ENCODE measurements at places on chromosomes 5 and 9.

GRCh38 chr5:138815529-138815928 lies 59.6 kb downstream of the LRRTM2 start:
- DNase-seq: no peak

DNA sequence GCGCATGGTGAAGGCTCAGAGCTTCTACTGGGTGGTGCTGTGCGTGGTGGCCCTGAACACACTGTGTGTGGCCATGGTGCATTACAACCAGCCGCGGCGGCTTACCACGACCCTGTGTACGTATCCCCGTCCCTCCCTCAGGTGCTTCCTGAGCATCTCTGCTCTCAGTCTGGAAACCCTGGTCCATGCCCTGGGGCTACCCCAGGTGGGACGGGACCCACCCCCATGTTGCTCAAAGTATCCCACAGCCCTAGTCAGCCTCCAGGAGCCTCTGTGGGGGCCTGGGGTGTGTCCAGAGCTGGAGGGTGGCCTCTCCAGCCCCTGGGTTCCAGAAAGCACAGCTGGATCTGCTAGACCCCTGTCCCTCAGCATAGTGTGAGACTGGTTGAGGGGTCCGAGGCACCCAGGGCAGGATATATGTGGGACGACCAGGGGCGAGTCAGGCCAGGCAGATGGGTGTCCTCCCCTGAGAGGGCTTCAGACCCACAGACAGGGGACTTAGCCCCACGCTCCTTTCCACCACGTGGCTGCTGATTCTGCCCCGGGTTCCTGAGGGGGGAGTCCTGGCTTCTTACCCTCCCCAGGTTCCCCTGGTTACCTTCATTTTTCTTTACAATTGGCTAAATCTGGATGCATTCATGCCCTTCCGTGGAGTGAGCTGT lies 94.0 kb downstream of the CACNA1B start:
- DNase-seq: no peak

DNA sequence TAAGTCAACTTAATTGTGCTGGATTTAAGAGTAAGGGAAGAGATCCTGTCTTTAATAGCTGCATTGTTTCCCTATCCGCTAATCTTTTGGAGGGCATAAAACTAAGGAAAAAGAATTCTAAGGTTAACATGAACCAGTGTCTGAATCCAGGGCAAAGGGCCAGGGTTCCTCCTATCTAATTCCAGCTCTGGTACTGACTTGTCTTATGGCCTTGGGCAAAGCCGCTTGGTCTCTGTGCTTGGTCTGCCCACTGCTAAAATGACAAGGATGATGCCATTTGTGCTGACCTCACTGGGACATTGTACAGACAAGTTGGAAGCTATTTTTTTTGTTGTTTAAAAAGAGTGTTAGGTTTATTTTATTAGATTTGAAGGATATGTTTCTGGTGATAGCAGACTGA lies 334.7 kb upstream of the PIK3R1 start:
- DNase-seq: no peak

- DNase-seq: no peak
Observed at GRCh38 chr9:124399323-124399967, 15.8 kb downstream of the PSMB7 start.

DNA sequence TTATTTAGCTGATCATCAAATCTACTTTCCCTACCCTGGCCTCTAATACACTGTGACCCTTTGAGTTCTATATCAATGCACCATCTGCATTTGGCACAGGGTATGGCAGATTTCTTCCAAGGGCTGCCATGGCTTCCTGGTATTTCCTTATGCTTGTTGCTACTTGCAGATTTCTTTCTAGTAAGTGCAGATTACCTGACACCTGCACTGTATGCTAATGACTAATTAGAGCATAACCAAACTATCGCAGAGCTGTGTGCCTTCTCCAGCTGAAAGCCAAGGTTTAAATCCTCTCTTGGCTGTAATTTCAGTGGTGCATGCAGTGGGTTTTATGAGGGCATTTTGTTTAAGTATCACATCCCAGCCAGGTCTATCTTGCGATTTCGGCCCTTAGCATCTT lies 293.7 kb downstream of the KIF4B start:
- no peak for DNase-seq

DNA sequence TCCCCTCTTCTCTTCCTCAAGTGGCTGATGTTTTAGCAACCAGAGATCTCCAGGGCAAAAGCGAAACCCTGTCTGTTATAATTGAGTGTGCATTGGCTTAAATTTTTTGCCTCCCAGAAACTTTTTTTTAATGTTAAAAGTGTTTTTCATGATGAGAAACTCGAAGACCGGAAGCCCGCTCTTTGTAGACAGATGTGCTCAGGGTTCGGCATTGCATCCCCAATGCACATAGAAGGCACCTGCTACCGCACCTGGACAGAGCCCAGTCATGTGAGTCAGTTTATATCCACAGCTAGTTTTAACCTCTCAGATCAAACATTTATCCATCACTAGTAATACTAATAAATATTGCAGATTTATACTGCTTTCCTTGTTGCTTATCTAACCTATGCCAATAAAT lies 19.5 kb upstream of the NADK2 start:
- DNase-seq: no peak

DNA sequence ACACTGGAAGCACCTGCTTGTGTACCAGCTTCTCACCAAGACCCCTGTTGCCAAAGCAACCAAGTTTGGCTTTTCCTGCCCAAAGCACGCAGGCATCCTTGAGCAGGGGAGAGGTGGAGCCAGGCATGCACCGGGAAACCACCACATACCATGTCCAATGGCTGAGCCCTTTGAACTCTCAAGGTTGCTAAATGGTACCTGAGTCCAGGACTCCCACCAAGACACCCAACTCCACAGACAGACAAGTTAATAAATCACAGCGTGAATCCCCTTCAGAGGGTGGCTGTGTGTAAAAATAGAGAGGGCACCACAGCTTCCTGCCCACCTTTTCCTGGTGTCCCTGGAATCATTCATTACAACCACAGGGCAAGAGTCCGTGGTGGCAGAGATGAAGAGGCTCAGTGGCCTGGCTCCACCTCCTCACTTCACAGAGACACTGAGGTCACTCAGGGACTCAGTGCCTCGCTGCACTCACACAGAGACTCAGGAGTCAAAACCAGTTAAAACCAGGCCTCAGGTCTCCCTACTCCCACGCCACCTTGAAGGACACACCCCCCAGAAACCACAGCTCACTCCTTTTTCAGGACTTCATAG lies 143.7 kb downstream of the C5orf15 start:
- no peak for DNase-seq

DNA sequence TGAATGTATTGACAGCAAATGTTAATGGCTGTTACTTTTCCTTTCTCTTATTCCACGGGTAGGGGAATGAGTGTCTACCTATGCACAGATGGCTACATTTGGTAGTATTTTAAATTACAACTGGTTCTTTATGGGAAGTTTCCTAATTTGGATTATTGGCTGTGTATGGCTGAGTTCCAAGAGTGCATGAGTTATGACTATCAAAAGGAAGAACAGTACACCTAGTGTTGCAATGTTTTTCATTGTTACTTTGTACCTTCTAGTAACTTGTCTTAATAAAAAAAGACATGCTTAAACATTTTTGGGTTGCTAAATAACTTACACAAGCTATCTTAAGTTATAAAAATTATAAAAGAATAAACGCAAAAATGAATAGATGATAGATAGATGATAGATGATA lies 35.8 kb upstream of the MAMDC2 start:
- DNase-seq: no peak

DNA sequence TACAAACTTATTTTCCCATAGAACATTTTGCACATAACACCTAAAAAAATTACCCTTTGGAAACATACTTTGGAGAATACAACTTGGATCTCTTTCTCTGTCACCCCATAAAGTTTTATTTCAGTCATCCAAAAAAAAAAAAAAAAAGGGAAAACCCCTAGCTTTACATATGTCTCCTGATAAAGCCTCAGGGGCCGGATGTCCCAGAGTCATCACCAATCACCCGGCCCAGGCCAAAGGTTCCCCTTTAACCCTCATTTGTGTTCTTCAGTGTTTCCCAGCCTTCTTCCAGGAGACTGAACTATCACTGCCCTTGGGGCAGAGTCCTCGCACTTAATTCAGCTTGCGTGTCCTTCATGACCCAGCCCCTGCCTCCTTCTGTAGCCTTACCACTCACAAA lies 28.8 kb downstream of the ANXA6 start:
- no peak for DNase-seq

DNA sequence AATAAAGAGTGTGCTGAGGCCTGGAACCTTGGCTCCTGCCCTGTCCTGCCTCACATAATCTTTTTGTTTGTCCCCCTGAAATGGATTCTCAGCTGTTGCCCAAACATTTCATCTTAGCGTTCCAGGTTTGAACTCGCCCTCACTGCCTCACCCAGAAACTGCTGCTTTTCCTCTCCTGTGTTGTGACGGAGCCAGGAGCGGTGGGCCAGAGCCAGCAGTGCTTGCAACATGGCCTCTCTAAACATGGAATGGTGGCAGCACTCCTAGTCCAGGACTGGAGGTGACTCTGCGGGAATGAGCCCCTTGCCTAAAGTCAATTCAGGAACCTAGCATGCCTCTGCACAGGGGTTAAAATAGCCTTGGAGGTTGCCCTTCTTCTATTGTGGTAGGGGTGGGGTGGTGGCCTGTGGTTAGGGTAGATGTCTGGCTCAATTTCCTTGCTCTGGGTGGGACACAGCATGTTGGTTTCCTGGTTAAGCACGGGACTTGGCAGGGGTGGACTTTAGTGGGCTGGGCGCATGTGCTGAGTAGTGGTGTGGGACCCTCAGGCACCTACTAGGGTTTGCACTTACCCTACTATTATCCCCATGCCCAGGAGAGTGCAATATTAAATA lies 101.6 kb downstream of the SLC25A46 start:
- no peak for DNase-seq

DNA sequence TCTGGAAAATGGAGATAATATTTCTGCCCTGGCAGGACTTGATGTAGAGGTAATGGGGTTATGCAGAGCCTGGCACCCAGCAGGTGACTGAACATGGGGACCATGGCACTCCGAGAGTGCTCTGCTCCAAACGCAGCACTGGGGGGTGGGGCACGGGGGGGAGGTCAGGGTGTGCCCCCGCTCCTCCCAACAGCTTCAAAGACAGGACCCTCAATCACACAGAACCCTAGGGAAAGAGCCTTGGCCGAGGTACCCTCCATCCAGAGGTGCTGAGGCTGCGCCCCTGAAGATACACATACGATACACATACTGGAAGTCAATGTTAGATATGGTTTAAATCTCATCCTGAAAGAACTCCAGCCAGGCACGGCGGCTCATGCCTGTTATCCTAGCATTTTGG lies 26.6 kb upstream of the CEP72 start:
- DNase-seq: no peak

- no peak for DNase-seq
Observed at GRCh38 chr9:135474915-135475314, 4.7 kb upstream of the PPP1R26 start.

DNA sequence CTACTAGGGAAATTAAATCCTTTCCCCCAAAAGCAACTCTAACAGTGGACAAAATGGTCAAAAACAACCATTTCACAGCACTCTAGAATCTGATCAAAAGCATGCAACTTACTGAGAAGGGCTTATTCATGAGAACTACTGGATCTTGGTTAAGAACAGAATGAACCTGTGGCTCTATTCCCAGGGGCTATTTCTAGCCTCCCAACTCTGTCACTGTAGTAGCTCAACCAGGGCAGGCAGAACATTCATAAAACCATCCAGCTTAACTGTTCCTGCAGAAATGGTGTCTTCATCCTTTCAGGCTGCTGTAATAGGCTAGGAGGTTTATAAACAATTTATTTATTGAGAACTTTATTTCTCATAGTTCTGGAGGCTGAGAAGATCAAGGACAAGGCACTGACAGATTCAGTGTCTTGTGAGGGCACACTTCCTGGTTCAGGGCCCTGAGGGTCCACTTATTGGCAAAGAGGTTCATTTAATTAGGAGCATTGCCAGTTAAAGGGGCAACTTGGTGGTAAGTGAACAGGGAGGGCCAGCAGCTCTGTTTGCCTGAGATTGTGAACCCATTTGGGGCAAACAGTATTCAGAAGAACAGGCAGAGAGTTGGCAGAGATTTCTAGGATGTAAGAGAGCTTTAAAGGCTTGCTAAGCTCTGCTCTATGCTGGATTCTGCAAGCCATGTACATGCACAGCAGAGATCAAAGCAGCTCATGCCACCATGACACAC lies 238.5 kb upstream of the FBXL7 start:
- DNase-seq: no peak

DNA sequence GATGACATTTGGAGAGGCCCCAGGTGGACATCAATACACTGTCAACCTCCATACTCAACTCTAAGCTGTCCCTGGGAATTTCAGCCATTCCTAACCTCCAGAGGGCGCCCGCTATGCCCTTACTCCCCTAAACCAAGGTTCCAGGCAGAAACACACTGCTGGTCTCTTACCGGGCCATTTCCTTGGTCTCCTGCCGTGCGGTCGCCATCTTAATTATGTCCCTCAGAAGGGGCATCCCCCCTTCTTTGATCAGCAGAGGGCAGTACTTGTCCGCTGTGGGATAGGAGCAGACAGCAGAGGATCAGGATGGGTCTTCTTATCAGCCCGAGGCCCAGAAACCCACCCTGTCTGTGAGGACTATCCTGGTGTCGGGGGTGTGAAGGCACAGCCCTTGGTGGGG lies 9.3 kb upstream of the ZDHHC12 start:
- DNase-seq: no peak

GRCh38 chr9:91180930-91181268 lies 180.8 kb downstream of the AUH start:
- no peak for DNase-seq

GRCh38 chr5:34978681-34979080 lies 49.3 kb downstream of the DNAJC21 start:
- no peak for DNase-seq

DNA sequence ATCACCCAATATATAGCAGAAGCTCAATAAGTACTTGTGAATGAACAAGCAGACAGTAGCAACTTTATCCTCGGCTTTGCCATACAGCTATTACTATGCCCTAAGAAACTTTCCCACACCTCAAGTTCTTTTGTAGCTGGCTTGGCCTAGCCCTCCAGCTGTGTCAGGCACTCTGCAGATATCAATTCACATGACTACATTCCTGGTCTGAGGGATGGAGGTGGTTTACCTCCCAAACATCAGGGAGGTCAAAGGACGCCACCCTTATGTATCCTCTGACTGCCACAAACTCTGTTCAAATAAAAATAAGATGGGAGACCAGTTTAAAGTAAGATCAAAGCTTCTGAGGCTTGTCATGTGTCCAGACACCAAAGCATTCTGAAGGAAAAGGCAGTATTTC lies 416.3 kb downstream of the PIK3R1 start:
- no peak for DNase-seq

DNA sequence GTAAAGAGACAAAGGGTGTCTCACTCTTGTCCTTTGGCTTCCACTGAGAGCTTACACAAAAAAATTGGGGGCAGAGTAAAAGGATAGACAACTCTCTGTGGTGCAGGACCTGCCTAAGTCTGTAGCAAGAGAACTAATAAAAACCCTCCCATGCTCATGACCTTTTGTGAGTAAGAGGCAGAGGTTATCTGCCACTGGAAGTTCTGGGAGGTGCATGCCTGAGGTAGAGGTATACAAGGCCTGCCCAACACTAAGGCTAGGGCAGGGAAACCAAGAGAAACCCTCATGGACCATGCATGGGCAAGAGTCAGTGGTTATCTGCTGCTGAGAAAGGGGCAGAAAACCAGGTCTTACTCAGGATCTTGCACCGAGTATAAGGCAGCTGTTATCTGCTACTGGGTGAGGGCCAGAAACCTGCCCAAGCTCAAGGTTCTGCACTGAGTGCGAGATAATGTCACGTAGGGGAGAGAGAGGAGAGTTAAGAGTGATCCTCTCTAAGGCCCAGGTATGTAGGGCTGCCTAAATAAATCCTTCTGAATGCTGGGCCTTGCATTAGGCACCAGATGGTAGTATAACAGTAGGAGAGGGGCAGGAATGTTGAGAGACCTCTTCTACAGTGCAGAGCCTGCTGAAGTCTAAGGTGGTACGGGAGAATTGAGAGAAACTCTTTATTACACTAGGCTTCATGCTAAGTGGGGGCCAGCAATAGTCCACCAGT lies 143.4 kb downstream of the MACROH2A1 start:
- no peak for DNase-seq
